ENCODE measurements at places on chromosomes 4 and X.

DNA sequence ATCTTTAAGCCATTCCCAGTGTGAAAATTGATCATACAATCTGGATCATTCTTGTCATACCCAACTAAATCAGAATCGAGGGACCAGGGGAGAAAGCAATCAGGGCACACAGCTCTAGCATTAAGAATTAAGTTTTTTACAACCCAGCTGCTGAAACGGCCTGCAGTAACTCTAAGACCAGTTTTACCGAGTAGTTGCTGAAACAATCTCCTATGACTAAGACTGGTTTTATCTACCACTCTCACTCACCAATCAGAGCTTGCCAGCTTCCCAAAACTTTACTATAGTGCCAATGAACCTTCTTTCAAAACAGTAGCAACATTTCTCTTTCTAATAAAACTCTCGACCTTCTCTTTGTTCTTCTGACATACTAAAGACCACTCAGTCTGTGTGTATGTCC lies 2.8 kb upstream of the SAP30 start:
- peak; percentile 83 for DNase-seq

DNA sequence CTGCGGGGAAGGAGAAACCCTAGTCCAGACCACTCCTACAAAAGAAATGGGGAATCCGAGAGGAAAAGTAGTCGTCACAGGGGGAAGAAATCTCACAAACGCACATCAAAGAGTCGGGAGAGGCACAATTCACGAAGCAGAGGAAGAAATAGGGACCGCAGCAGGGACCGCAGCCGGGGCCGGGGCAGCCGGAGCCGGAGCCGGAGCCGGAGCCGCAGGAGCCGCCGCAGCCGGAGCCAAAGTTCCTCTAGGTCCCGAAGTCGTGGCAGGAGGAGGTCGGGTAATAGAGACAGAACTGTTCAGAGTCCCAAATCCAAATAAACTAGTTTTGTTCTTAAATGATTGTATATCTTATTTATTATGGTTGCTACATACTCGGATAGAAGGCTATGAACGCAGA lies 31.7 kb downstream of the AP1S2 start:
- no peak for DNase-seq

- DNase-seq: no peak
These were observed 11.6 kb upstream of the TTC29 start for GRCh38 chr4:146957237-146957636.

DNA sequence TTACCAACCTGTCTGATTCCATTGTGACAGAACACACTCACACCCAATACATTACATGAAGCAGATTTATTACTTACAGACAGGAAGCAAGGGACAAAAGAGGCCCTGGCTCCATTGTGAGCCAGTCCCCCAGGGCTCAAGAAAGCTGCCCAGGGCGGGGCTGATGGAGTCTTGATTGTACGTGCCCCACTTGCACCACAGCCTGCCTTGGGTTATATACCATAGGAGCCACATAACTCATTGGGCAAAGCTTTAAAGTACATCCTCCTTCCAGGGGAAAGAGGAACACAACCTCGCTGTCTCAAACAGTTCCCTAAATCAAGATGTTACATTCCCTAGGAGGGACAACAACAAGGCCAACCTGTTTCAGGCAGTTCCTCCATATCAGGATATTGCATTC lies 3.4 kb upstream of the ZRSR2 start:
- DNase-seq: no peak

- DNase-seq: peak; percentile 90
These were observed 23.9 kb downstream of the APOO start for GRCh38 chrX:23883737-23884354.

- no peak for DNase-seq
These were observed 204.5 kb downstream of the RELL1 start for GRCh38 chr4:37481547-37482122.

GRCh38 chr4:136784326-136784725 lies 748.0 kb downstream of the PCDH18 start:
- no peak for DNase-seq

DNA sequence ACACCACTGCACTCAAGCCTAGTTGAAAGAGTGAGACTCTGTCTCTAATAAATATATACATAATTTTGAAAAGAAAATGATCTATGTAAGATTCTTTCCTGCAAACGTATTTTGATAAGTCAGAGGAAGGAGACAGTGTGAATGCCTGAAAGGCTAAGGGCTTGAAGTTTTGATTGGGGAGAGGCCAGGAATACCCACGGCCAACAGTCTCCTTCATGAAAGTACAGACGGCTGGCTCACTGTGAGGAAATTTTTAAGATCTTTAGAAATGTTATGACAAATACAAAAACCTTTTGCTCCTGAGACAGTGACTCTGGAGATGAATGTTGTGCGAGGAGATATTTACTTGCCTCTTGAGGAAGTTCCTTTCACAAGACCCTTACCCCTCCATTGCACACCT lies 111.4 kb upstream of the KLHL13 start:
- DNase-seq: no peak

DNA sequence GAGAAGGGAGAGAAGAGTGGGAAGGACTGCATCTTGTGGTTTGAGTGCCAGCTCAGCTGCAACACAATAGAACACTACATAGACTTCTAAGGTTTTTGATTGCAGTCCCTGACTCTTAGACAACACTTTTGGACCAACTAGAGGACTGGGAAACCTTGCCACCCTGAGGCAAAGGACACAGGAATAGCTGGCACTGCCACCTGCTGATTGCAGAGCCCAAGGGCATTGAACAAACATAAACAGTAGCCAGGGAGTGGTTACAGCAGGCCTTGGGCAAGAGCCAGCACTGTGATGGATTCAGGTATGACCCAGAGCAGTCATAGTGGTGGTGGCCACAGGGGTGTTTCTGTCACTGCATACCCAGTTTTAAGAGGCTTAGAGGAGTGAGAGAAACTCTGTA lies 72.5 kb upstream of the CXorf51A start:
- DNase-seq: no peak

- DNase-seq: no peak
These were observed 125.5 kb downstream of the HTR2C start for GRCh38 chrX:114709406-114709805.

GRCh38 chr4:80215449-80216052 lies 18.2 kb downstream of the PRDM8 start:
- DNase-seq: peak; percentile 23

DNA sequence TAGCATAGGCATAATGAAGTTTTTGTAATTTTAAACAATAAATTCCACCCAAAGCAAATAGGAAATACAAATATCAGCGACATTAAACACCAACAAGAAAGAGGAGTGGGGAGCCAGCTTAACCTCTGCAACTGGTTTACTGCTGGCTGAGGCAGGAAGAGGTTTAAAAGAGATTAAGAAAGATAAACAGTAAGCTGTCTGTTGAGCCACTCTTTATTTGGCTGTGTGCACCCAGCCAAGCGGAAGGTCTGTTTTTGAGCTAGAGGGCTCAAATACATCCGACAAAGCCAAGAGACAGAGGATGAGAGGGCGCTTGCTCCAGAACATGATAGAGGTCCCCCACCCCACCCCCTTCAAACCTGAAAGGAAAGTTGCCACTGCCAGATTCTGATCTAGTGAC lies 191.4 kb downstream of the MGST2 start:
- no peak for DNase-seq

GRCh38 chr4:152038238-152038637 lies 277.4 kb upstream of the GATB start:
- DNase-seq: no peak

DNA sequence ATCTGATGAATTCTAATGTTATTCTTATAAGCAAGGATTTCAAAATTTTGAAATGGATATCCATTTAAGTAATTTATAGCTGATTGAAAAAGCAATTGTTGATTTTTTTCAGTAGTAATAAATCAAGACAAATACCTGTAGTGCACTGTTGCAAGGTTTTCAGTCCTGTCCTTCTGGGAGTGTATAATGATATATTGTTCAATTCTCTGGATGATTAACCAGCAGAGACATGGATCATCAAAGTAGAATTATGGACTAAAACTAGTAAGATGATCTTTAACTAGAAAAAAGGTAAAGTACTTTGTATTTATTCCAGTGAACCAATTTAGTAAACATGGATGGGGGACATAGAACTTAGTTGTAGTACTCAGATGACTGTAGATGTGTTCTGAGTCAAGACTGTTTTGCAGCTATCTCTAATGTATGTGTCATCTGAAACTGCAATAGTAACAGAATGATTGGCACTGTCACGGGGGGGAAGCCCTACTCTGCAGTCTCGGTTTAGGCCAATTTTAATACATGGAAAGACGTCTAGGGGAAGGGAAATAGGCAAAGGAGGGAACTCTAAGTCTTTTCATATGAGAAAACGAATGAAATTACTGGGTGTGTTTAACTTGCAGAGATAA lies 121.9 kb downstream of the GLRA3 start:
- peak; percentile 6 for DNase-seq

DNA sequence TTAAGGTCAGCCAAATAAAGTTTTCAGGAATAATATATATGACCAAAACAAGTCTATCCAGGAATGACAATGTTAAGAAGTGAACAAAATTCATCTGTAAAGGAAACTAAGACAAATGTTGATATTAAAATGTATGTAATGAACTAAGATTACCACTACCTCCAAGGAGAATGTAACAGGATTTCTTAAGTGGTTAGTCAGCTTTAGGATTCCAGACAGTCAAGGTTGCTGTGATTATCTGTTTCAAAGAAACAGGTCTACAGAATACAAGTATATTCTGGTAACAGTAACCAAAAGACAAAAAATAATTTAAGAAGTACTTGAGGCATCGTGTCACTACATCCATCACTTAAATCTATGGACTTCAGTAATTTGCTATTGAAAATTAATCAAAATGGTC lies 172.8 kb downstream of the SCFD2 start:
- DNase-seq: no peak

DNA sequence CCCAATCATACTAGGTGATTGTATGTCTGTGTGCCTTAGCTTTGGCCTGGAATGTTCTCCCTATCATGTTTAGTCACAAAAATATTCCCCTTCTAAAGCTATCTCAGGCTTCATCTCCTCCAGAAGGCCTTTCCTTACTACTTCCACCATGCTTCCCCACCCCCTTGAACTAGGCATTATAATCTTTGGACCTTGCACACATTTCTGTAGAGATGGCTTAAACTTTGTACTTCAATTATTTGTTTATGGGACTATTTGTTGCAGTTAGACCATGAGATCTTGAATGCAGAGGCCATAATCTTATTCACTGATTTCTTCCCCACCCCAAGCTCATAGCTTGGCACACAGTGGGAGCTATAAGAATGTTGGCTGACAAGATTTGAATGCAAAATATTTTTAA lies 262.0 kb upstream of the EDA2R start:
- no peak for DNase-seq

- no peak for DNase-seq
These were observed 305.7 kb upstream of the BOD1L1 start for GRCh38 chr4:13933191-13933590.

DNA sequence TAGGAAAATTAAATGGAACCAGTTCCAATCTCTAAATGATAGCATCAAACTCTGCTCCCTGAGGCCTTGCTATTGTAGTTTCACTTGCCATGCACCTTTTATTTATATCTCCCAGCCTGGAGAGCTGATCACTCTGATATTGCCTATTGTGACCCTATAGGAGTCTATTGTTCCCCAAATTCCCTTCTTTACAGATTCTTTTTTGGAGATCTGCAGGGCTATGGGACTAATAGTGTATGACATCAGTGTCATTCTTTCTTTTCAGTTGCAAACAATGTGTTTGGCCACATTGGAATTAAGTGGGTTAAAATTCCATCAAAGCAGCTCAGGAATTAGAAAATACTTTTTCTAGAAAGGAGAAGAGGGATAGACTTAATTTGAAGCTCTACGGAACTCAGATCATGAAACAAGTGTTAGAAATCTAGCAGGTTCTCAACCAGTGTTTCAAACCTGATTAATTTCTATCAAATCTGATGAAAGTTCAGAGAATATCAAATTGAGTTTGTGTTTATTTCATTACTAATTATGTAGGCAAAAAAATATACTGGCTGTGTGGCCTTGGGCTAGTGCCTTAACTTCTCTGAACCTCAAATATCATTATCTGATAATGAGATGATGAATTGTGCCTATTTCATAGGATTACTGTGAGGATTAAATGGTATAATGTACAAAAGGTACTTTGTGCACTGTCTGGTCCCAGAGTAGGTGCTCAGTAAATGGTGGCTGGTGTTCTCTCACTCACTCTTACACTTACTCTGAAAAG lies 71.4 kb downstream of the COL4A6 start:
- no peak for DNase-seq

- peak; percentile 72 for DNase-seq
These were observed 3.7 kb upstream of the BEX4 start for GRCh38 chrX:103211012-103211715.

GRCh38 chrX:10011991-10012390 lies 44.8 kb downstream of the CLDN34 start:
- DNase-seq: no peak

DNA sequence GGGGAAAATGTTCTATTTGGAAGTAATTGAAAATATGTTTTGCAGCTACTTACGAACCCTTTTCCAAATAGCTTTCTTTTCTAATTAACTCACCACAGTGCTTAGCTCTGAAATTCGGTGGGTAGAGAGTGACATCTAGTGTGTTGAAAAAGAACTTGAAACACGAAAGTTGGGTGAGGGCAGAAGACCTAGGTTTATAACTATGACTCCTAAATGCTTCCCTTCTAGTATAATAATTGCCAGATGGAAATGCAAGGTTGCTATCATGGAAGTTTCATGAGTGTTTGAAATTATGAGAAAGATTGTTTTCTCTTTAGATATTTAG lies 77.3 kb upstream of the NOCT start:
- peak; percentile 84 for DNase-seq
